ENCODE measurements at places on chromosomes 13 and 19.

- DNase-seq = no peak
Observed at GRCh38 chr19:40355975-40356680, 7.6 kb downstream of the PLD3 start.

GRCh38 chr19:16327169-16327475 lies 2.5 kb downstream of the KLF2 start:
- DNase-seq = no peak

GRCh38 chr13:31045286-31046081 lies 113.0 kb downstream of the TEX26 start:
- peak; percentile 97 for DNase-seq

DNA sequence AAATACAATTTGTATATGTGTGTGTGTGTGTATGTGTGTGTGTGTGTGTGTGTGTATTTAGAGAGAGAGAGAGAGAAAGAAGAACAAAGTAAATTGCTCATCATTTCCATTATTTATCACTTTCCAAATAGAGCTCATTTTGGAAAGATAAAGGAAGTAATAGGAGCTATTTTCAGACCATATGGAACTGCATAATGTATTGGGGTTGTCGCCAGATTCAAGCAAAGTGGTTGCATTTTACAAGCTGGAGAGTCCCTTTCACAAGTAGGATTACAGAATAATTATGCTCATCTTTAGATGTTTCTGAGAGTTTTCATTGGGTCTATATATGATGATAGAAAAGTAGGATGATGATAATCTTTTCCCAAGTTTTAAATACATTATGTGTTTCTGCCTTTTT lies 842.7 kb upstream of the SLC10A2 start:
- no peak for DNase-seq

DNA sequence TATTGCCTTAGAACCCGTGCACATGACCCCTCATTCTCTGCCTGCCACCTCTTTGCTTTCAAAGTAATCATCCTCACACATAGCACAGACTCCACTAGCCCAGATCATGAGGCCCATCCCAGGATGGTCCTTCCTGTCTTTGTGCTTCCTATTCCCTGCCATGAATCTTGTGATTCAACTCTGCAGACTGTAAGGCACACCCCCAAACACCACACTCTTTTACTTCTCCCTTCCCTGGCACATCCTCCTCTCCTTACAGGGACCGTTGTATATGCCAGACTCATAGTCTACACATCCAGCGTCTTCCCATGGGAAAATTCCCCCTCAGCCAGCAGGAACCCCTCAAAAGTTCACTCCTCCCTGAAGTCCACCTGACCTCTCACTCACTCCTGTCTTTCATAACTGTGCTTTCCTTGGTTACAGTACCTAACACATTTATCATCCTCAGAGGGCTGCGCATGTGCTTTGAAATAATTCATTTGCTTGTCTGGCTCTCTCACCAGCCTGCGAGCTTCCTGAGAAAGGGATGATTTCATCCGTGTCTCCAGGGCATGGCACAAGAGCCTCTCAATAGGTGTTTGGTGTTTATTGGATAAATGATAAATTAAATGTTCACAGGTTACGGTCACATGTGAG lies 26.8 kb upstream of the LRCH1 start:
- peak; percentile 31 for DNase-seq

GRCh38 chr19:40740747-40741146 lies 9.5 kb downstream of the ACTMAP start:
- peak; percentile 66 for DNase-seq

GRCh38 chr13:21176982-21177284 lies 475 bp downstream of the MRPL57 start:
- DNase-seq = no peak

- no peak for DNase-seq
Observed at GRCh38 chr13:19822673-19823072, 39.9 kb upstream of the PSPC1 start.

DNA sequence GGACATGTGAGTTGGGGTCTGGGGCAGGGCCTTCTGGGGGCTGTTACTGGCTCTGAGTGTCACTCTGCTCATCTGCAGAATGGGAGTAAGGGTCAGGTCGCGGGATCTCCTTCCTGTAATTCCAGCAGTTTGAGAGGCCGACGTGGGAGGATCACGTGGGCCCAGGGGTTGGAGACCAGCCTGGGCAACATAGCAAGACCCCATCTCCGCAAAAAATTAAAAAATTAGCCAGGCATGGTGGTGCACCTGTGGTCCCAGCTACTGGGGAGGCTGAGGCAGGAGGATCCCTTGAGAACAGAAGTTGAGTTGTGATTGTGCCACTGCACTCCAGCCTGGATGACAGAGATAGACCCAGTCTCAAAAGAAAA lies 4.0 kb downstream of the ARID3A start:
- no peak for DNase-seq

GRCh38 chr19:40549007-40549708 lies 27.5 kb upstream of the SHKBP1 start:
- DNase-seq = peak; percentile 69

- no peak for DNase-seq
Observed at GRCh38 chr13:44542361-44542760, 33.8 kb downstream of the TSC22D1 start.

All from epithelial cell of esophagus (primary cell).